Kidney epithelial cell (primary cell): ENCODE measurements at places on chromosomes 3 and 15. TPM values are rescaled to one million over a fixed set of nuclear protein-coding genes. Genes with fewer than 3 reads are reported as not detected.

TRIM42 gene
- not detected in 2 replicates for total RNA-seq

POLR2M gene
- total RNA-seq = 40.1 and 49.1 TPM in 2 replicates

POLQ gene
- 1.3 and 2.0 TPM in 2 replicates for total RNA-seq

VPS39 gene
- 43.3 and 53.9 TPM in 2 replicates for total RNA-seq

NR2E3 gene
- total RNA-seq = not detected in 2 replicates

TGM4 gene
- not detected in 2 replicates for total RNA-seq

CCR5 gene
- not detected in 2 replicates for total RNA-seq

DNASE1L3 gene
- not detected in 2 replicates for total RNA-seq

FEM1B gene
- 37.6 and 41.3 TPM in 2 replicates for total RNA-seq

C3orf22 gene
- not detected in 2 replicates for total RNA-seq

PEX5L gene
- total RNA-seq = 0.04 and 0.07 TPM in 2 replicates

ANKUB1 gene
- not detected in 2 replicates for total RNA-seq

ITGA11 gene
- total RNA-seq = 6.2 and 7.0 TPM in 2 replicates

ZBTB20 gene
- 32.5 and 34.9 TPM in 2 replicates for total RNA-seq

GATA2 gene
- total RNA-seq = 5.6 and 6.0 TPM in 2 replicates

NR1I2 gene
- 0.14 and 0.79 TPM in 2 replicates for total RNA-seq

SEMA5B gene
- 0.21 TPM in 1 of 2 replicates, not detected in the other for total RNA-seq

ACKR4 gene
- total RNA-seq = not detected in 2 replicates

FBXL22 gene
- 0.21 and 0.27 TPM in 2 replicates for total RNA-seq

CP gene
- total RNA-seq = 0.07 TPM in 1 of 2 replicates, not detected in the other

IL20RB gene
- 0.58 and 0.89 TPM in 2 replicates for total RNA-seq

FBXO40 gene
- total RNA-seq = under 0.01 TPM in 1 of 2 replicates, not detected in the other

GOLGB1 gene
- total RNA-seq = 34.4 and 112 TPM in 2 replicates

MFAP1 gene
- total RNA-seq = 25.5 and 28.6 TPM in 2 replicates

KBTBD13 gene
- total RNA-seq = not detected in 2 replicates

ERICH6 gene
- 0.07 TPM in 1 of 2 replicates, not detected in the other for total RNA-seq

FSTL1 gene
- 142 and 163 TPM in 2 replicates for total RNA-seq

C3orf85 gene
- total RNA-seq = not detected in 2 replicates

SAMMSON gene
- not detected in 2 replicates for total RNA-seq

PATL2 gene
- 0.33 TPM in 1 of 2 replicates, not detected in the other for total RNA-seq

RTP3 gene
- total RNA-seq = not detected in 2 replicates

LDHAL6B gene
- not detected in 2 replicates for total RNA-seq

FGF7 gene
- not detected in 2 replicates for total RNA-seq

LYZL4 gene
- not detected in 2 replicates for total RNA-seq

KNG1 gene
- total RNA-seq = not detected in 2 replicates

TF gene
- under 0.01 TPM in 1 of 2 replicates, not detected in the other for total RNA-seq

PIERCE2 gene
- 1.8 and 5.2 TPM in 2 replicates for total RNA-seq

GPR160 gene
- total RNA-seq = 13.2 and 14.2 TPM in 2 replicates

ALPK3 gene
- 54.5 and 55.7 TPM in 2 replicates for total RNA-seq

LAMB2 gene
- total RNA-seq = 197 and 262 TPM in 2 replicates

NMNAT3 gene
- 6.6 and 8.6 TPM in 2 replicates for total RNA-seq

BOC gene
- 3.4 and 4.7 TPM in 2 replicates for total RNA-seq

FANCD2OS gene
- total RNA-seq = not detected in 2 replicates

B3GALNT1 gene
- total RNA-seq = 22.5 and 29.0 TPM in 2 replicates

TBL1XR1 gene
- total RNA-seq = 81.4 and 90.1 TPM in 2 replicates

OXSM gene
- total RNA-seq = 13.0 and 15.1 TPM in 2 replicates

SLC7A14 gene
- total RNA-seq = 0.07 TPM in 1 of 2 replicates, not detected in the other

SEMA3B gene
- 17.9 and 18.4 TPM in 2 replicates for total RNA-seq

GCSAM gene
- not detected in 2 replicates for total RNA-seq

TRAT1 gene
- not detected in 2 replicates for total RNA-seq

GPR149 gene
- not detected in 2 replicates for total RNA-seq

THSD4 gene
- 17.7 and 19.6 TPM in 2 replicates for total RNA-seq

HRG gene
- 0.13 and 0.14 TPM in 2 replicates for total RNA-seq

HTR3E gene
- not detected in 2 replicates for total RNA-seq

NCKIPSD gene
- 15.3 and 34.0 TPM in 2 replicates for total RNA-seq

GOLGA6B gene
- not detected in 2 replicates for total RNA-seq

CCK gene
- total RNA-seq = 0.42 and 0.68 TPM in 2 replicates

BCHE gene
- 6.6 and 12.7 TPM in 2 replicates for total RNA-seq
